Activated CD4-positive, alpha-beta T cell treated with anti-CD3 and anti-CD28 coated beads, Interleukin-2, amount 10 ng/mL, durations not matched to agents 7 days and 5 days (primary cell): ENCODE measurements at places on chromosomes 5 and 9.
A peak's percentile ranks its signal among the peaks of the same experiment; 100 is the strongest.

DNA sequence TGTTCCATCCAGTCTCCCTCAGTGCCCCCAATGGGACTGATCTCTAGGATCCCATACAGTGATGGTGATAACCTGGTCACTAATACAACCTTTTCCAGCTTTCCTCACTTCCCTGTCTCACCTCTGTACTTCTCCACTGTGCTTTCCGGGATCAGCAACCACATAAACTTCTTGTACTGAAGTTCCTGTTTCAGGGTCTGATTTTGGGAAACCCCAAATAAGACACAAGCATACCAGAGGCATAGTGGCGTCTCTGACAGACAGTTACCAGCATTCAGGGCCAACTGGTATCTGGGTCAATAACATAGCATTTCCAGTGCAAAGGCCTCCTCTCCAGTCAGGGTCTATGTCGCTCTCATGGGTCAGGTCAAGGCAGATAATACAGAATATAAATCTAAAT is 64.3 kb downstream of the GLDC start:
- DNase-seq, result no peak

DNA sequence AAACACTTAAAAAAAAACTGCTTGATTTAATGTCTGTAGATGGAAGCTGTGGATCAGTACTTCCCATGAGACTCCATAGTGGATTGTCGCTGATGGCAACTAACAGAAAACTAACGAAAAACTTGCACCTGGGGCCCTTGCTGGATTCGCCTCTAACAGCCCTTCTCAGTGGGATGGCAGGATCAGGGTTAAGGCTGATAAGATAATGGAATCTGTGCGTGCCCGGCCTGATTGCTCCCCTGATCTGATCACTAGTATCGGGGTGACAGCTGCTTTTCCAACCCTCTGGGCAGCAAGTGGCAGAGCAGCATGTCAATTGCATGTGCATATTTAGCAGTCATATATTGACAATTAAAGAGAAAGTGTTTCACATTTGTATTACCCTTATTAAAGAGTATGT is 185.8 kb upstream of the ELAVL2 start:
- no peak for DNase-seq

DNA sequence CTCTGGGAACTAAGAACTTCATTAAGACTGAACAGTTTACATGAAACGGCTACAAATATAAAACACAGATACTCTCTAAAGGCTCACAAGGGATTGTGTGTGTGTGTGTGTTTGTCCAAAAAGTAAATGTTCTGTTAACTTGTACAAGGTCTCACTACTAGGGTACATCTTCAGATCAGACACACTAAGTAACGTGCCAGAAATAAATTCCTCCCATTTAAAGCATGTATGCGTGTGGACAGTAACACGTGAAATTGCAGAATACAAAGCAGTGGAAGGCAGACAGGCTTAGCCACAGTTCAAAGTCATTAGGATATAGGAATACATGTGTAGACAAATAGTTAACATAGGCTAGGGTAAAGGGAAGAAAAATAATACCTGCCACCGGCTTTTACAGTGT is 1.8 kb downstream of the BNC2 start:
- DNase-seq, result no peak

GRCh38 chr9:33388110-33388994 is 14.0 kb downstream of the AQP7 start:
- DNase-seq, result no peak

- no peak for DNase-seq
Measured at GRCh38 chr5:136084698-136085097, 47.9 kb upstream of the SMAD5 start.

GRCh38 chr9:11962327-11962726 is 730.9 kb upstream of the TYRP1 start:
- DNase-seq, result no peak

GRCh38 chr9:78358329-78359051 is 61.6 kb downstream of the PSAT1 start:
- DNase-seq, result no peak

DNA sequence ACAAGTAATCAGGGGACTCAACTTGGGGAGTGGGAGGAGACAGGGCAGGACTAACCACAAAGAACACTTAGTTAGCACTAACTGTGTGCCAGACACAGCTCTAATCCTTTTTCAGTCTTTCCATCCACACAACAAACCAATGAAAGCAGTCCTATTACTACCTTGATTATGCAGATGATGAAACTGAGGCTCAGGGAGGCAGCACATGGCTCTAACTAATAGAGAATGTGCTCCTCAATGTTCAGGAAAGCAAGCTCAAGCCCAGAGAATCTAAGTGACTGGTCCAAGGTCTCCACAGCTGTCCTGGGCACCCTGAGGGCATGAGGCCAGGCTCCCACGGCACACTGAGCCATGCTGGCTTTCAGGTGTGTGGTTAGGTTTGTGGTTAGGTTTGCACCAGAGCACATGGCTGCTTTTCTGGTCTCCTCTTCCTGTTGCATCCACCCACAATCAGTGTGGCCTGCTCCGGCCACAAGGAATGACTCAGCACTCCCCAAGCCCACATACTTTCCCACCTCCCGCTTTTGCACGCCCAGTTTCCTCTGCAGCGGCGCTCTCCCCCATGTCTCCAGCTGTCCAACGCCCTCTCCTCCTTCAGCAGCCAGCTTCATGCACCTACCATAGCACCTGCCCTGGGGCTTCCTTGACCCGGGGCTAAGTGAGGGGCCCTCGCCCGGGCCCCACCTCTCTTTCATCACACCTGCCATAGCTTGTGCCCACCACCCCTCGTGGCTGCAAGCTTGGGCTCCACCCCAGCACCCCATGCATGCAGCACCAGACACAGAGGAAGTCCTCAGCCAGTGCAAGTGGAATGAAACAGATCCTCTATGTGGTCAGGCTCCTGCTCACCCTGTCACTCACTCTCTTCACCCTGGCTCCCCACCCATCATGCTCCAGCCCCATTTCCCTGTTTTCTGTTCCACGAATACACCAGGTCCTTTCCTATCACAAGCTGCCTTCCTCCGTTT is 133.1 kb downstream of the GABBR2 start:
- peak; percentile 17 for DNase-seq

GRCh38 chr9:104961701-104962359 is 33.9 kb upstream of the ABCA1 start:
- DNase-seq, result no peak

GRCh38 chr5:163094492-163095180 is 342.8 kb upstream of the CCNG1 start:
- DNase-seq, result no peak

GRCh38 chr5:3736926-3737325 is 141.3 kb downstream of the IRX1 start:
- DNase-seq, result no peak
